Esophagus squamous epithelium (tissue), 5 donors: ENCODE measurements at places on chromosomes 4 and X.
A peak's percentile ranks its signal among the peaks of the same experiment; 100 is the strongest.

DNA sequence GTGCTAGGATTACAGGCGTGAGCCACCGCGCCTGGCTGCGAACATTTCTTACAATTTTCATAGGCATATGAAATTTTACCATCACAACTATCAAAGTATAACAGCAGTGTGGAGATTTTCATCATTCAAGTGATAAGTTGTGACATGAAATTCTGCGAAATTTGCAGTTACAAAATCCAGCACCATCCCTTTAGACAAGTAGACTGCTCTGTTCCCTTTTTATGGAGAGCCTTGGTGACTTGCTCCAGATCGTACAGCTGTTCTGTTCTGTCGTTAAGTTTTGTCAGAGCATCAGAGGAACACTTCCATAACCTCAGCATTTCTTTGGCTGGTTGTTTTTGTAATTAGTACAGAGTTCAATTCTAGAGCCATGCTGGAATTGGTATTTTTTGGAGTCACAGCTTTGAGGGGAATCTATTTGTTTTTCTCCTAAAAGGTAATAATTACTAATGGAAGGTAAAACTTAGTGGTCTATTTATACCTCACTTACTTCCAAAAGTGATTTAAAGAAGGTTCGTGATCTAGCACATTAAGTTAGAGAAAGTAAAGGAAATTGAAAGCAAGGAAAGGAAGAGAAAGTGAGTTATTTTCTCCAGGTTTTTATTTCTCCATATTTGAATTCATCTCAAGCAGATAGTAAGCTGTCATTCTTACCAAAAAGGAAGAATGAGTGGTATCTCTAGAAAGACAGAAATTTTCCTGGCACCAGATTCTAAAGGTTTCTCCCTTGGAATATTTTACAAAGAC, 22.1 kb downstream of the ZRSR2 start:
- DNase-seq, result no peak
- no peak overlapping the region for H3K4me3 ChIP-seq

- peaks cover 23% of the 10 kb centered on the region for H3K36me3 ChIP-seq
- peak overlapping the region; percentile 84 for H3K27ac ChIP-seq
- peaks cover 22% of the 10 kb centered on the region for H3K4me1 ChIP-seq
- no peak for DNase-seq
- peak overlapping the region; percentile 67 for H3K4me3 ChIP-seq
These were observed 260 bp upstream of the CCDC149 start for GRCh38 chr4:24913119-24913485.

DNA sequence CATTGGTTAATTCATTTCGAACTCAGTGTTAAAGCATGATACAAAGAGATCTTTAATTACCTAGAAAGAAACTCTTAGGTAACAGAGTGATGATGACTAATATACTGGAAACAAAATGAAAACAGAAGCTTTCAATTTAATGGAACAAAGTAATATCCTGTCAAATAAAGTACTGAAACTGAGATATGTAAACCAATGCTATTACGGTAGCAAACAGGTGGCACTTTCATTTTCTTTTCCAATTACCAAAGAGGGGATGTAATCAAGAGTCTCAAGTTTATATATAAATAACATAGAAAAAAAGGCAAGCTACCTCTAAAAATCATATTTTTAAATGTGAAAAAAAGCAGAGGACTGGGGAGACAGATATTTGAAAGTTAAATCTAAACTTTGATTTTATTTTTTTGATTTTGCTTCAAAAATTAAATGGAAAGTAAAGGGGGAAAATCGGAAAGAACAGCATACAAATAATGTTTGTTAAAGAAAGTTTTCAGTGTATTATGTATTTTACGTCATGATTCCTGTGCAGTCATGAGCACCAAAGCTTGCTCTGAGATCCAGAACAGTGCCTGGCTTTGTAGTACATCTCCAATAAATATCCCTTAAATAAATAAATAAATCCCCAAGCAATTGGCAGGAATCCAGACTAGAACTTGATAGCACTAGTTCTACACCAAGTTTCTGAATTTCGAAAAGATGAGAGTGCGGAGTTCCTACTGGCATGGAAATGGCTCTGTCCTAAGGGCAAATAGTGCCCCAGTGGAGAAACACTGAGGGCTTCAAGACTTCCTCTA, 25.0 kb upstream of the RAPGEF2 start:
- no peak for DNase-seq
- H3K4me1 ChIP-seq, result peaks cover 4% of the 10 kb centered on the region
- no peaks in the 10 kb centered on the region for H3K36me3 ChIP-seq
- no peak overlapping the region for H3K27ac ChIP-seq

GRCh38 chrX:63746715-63747114, 38.3 kb downstream of the ARHGEF9 start:
- H3K36me3 ChIP-seq, result no peaks in the 10 kb centered on the region
- H3K27ac ChIP-seq, result no peak overlapping the region
- DNase-seq, result no peak
- no peaks in the 10 kb centered on the region for H3K27me3 ChIP-seq
- H3K4me1 ChIP-seq, result peaks cover 32% of the 10 kb centered on the region

DNA sequence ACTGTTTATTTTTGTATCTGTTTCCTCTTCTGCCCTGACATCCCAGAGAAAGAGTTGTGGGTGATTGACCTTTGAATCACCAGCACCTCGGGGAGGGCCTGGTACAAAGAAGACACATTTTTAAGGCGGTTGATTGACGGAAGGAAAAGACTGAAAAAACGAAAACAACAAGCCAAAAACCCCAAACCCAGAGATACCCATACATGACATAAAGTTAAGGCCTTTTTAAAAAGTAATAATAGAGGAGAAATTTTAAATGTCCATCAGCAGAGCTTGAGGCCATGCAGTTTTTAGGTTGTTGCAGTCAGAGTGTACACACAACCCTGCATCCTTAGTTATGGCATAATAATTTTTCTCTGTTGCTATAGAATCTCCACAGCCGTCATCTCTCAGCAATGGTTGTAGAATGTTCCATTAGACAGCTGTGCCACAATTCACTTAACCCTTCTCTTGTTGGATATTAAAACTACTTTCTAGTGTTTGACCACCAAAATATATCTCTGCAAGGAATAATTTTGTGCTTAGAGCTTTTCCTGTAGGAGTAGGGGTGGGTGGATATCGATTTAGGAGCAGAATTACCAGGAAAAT, 110.2 kb downstream of the GNL3L start:
- H3K27ac ChIP-seq, result peak overlapping the region; percentile 92
- no peaks in the 10 kb centered on the region for H3K36me3 ChIP-seq
- H3K27me3 ChIP-seq, result no peaks in the 10 kb centered on the region
- peaks cover 9% of the 10 kb centered on the region for H3K4me1 ChIP-seq

- H3K36me3 ChIP-seq, result no peaks in the 10 kb centered on the region
- DNase-seq, result no peak
- no peaks in the 10 kb centered on the region for H3K27me3 ChIP-seq
- peaks cover 45% of the 10 kb centered on the region for H3K4me1 ChIP-seq
- no peak overlapping the region for H3K4me3 ChIP-seq
These were observed 25.0 kb upstream of the UBA6 start for GRCh38 chr4:67725981-67726380.

DNA sequence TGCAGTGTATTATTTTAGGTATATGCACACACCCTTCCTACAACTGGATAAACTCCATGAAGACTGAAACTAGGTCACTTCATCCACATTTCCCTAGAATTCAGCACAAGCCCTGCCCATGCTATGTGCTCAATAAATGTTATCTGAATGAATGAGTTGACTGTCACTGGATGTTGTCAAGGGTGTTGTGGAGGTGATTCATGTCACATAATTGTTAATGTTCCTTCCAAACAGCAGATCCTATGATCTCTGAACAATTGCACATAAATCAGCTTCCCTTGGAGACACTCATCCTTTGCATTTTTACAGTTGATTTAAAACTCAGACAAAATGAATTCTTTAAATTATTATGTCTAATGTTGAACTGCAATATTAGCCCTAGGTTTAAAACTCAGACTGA, 154.7 kb downstream of the TSPAN5 start:
- H3K4me3 ChIP-seq, result no peak overlapping the region
- no peaks in the 10 kb centered on the region for H3K36me3 ChIP-seq
- no peaks in the 10 kb centered on the region for H3K4me1 ChIP-seq
- H3K27ac ChIP-seq, result no peak overlapping the region
- no peak for DNase-seq

- H3K27me3 ChIP-seq, result no peaks in the 10 kb centered on the region
- no peak overlapping the region for H3K4me3 ChIP-seq
These were observed 116.0 kb downstream of the CFAP47 start for GRCh38 chrX:36035550-36035949.

GRCh38 chrX:137363559-137363958, 202.4 kb upstream of the ZIC3 start:
- no peaks in the 10 kb centered on the region for H3K36me3 ChIP-seq
- no peaks in the 10 kb centered on the region for H3K27me3 ChIP-seq
- H3K4me3 ChIP-seq, result no peak overlapping the region
- no peak overlapping the region for H3K27ac ChIP-seq
- no peak for DNase-seq
- no peaks in the 10 kb centered on the region for H3K4me1 ChIP-seq

DNA sequence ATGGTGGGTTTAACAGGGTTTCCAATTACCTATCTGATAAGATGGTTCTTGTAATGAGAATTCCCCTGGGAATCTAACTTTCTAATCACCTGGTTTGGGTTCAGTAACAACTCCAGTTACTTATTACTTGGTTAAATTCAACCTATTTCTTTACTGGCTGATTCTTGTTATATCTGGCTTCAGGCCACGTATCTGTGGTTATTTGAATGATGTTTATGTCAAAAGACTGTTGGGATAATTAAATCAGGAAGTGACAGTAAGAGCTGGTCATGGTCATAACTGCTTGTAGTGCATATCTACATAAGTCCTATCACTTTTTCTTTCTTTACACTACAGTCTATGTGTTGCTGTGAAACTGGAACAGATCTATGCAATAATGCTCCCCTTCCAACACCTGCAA, 108.1 kb downstream of the MID1 start:
- no peaks in the 10 kb centered on the region for H3K4me1 ChIP-seq
- no peak overlapping the region for H3K4me3 ChIP-seq
- no peak for DNase-seq
- H3K36me3 ChIP-seq, result no peaks in the 10 kb centered on the region
- H3K27ac ChIP-seq, result no peak overlapping the region

- H3K27me3 ChIP-seq, result peaks cover 25% of the 10 kb centered on the region
- H3K36me3 ChIP-seq, result no peaks in the 10 kb centered on the region
- H3K4me1 ChIP-seq, result peaks cover 32% of the 10 kb centered on the region
- no peak overlapping the region for H3K27ac ChIP-seq
- no peak overlapping the region for H3K4me3 ChIP-seq
- no peak for DNase-seq
These were observed 52.4 kb upstream of the TMEM33 start for GRCh38 chr4:41882625-41883347.

DNA sequence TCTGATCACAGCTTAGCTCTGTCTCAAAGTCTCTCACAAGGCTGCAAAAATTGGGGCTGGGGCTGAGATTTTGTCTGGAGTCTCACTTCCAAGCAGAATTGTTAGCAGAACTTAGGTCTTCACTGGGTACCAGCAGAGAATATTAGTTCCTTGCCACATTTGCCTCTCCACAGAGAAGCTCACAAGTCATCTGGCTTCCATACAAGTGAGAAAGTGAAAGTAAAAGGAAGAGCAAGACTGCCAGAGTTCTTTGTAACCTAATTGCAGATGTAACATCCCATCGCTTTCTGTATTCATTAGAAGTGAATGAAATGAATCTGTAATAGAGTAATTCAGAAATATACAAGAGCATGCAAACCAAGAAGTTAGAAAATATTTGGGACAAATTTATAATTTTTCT, 624.1 kb upstream of the GNPDA2 start:
- DNase-seq, result no peak
- H3K36me3 ChIP-seq, result no peaks in the 10 kb centered on the region
- no peaks in the 10 kb centered on the region for H3K4me1 ChIP-seq
- no peak overlapping the region for H3K4me3 ChIP-seq
- no peak overlapping the region for H3K27ac ChIP-seq

DNA sequence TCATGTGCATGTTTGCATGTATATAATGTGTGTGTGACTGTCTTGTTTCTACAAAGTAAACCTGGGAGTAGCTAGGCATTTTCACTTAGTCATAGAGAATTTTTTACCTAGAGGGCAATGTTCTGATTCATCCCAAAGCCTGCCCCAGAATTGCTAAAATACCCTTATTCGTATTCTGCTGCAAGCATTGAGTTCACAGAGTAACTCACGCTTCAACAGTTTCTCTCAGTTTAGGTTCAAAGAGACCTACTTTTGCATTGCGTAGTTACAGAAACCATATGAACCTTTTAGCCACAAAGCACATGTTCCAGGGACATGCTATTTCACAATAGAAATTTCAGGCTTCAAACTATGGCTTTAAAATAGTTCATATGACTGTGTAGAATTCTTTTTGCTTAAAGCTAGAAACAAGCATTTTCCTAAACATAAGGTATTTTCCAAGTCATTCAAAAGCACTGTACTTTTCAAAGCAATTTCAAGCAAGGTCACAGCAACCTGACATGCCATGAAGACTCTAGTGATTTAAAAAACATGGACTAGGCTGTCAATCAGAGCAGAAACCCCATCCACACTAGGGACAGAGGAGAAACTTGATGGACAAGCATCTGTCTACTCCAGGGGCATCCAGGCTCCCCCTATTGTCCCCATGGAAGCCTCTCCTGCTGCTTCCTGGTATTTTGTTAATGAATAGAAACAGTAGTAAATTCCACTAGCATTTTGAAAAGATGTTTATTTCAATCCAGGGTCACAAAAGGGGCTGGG, 81.5 kb upstream of the MAPK10 start:
- no peak for DNase-seq
- H3K36me3 ChIP-seq, result no peaks in the 10 kb centered on the region
- H3K4me3 ChIP-seq, result no peak overlapping the region
- peaks cover 10% of the 10 kb centered on the region for H3K4me1 ChIP-seq

GRCh38 chr4:113142351-113142750, 92.9 kb downstream of the ANK2 start:
- H3K27ac ChIP-seq, result no peak overlapping the region
- no peak for DNase-seq
- H3K36me3 ChIP-seq, result no peaks in the 10 kb centered on the region
- H3K4me1 ChIP-seq, result peaks cover 13% of the 10 kb centered on the region
- H3K27me3 ChIP-seq, result no peaks in the 10 kb centered on the region

DNA sequence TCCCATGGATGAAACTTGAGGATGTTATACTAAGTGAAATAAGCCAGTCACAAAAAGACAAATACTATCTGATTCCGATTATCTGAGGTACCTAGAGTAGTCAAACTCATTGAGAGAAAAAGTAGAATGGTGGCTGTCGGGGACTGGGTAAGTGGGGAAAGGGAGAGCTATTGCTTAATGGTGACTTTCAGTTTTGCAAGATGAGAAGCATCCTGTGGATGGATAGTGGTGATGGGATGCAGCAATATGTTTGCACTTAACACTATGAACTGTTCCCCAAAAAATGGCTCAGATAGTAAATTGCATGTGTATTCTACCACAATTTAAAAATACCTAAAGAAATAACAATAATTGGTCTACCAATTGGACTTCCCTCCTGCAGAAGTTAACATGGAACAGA, 181.5 kb downstream of the SHROOM3 start:
- H3K27me3 ChIP-seq, result no peaks in the 10 kb centered on the region
- no peaks in the 10 kb centered on the region for H3K4me1 ChIP-seq
- no peak for DNase-seq
- H3K36me3 ChIP-seq, result no peaks in the 10 kb centered on the region
- H3K4me3 ChIP-seq, result no peak overlapping the region

DNA sequence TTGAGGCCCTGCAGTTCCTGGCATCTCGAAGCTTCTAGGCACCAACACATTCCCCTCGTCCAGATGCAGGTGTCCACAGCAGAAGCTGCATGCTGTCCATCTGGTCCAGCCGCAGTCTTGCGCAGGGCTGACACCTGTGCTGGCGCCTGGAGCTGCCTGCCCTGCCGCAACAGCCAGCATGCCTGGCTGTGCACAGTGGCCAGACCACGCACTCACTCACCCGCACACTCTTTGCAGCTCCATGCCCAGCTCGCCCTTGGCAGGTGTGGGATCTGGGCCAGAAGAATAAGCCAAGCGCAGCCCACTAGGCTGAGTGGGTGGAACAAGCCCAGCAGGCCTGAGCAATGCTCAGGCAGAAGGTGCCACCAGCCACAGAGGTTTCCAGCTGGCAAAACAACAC, 125.6 kb downstream of the PARM1 start:
- DNase-seq, result no peak
- no peaks in the 10 kb centered on the region for H3K4me1 ChIP-seq
- no peak overlapping the region for H3K27ac ChIP-seq
- no peaks in the 10 kb centered on the region for H3K27me3 ChIP-seq
